Stimulated activated naive CD8-positive, alpha-beta T cell treated with anti-CD3 and anti-CD28 coated beads, Interleukin-15, amount 100 ng/mL, for 72 hours (primary cell): ENCODE measurements at places on chromosomes 13 and 19.

DNA sequence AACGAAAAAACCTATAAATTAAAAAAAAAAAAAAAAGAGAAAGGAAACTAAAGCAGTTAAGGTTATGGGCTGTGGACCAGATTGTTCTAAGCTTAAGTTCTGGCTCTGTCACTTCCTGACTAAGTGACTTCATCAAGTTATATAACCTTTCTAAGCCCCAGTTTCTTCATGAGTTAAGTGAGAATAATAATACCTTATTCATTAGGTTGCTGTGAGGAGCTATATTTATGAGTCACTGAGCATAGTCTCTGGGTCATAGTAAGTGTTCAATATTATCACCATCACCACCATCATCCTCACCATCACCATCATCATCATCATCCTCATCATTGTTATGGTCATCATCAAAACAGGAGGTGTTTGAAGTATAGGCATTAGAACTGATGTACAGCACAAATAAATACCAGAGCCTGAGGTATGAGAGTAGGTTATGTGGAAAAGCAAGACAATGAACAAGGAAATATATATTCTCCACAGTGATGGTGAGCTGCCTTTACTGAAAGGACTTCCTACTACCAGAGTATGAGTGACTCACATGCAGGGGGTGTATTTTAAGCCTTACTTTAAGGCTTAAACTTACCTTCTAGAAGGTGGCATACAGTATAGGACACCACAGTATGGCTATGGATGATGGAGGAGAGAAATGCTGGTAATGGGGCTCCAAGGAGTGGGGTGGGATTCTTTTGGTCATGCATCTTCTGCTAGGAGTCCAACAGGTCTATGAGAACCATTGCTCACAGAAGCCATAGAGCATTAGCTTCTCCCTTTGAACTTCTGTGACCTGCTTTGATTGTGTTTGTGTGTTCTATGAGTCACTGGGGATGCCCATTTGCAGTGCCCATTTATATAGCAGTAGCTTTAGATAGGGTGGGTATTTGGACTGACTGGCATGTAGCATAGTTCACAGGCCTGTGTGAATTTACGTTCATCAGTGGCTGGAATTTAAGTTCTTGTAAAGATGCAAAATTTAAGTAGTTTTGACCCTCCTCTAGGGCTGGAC lies 104.4 kb downstream of the KLF5 start:
- no peak for DNase-seq

DNA sequence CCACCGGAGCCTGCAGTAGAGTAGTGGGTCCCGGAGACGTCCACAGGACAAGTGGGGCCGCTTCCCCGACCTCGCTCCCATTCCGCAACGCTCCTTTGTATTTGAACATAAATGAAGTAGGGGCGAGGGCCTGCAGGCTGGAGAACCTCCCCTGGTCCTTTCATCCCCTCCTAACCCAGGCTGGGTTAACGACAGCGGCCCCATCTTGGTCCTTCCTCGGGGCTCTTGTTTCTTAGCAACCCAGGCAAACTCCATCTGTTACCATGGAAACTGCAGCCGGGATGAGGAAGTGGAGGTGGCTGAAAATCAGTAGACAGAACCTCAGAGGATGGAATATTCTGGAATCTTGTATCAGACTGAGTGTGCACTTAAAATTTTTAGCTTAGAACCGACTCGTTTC lies 132.6 kb upstream of the USP29 start:
- no peak for DNase-seq

DNA sequence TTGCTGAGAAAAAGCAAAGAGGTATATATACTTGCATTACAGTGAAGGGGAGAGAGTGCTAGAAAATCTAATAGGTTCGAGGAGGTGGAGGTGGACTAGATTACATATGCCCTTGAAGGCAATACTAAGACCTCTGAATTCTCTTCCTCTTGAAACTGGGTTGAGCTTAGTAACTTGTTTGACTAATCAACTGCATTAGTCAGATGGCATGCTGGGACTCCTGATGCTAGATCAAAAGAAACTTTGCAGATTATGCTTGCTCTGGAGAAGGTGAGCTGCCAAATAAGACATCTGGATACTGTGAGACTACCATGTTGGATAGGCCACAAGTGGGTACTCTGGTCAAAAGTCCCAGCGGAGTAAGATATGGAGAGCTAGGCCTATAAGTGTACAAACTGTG lies 331.3 kb downstream of the KLF5 start:
- DNase-seq: no peak

GRCh38 chr13:110506859-110507566 lies 54.5 kb downstream of the RAB20 start:
- DNase-seq: no peak

DNA sequence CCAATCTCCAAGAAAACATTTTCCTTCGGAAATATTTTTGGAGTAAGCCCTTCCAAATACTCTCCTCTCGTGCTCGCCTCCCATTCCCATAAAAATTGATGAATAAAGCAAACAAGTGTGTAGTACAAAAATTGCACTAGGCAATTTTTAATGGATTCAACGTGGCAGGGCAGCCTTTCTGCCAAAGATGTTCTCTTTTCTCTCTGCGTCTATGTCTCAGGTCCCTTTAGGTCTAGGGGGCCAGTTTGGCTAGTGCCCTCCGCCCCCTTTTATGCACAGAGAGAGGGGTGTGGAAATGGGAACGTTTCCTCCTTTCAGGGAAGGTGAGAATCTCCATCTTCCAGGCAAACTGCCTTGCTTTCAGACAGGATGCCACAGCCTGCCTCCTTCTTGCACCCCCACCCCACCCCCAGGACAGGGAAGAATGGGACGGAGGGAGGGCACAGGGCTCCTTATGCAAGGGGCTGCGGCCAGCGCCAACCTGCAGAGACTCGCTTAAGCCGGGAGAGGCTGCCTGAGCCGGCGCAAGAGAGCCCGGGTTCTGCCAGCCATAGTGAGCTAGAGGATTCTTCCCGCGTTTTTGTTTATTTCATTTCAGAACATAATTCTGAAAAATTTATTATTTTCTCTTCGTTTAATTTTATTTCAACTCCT lies 2.7 kb upstream of the ZIC2 start:
- DNase-seq: no peak
